Chondrocyte (in vitro differentiated cells): ENCODE measurements at places on chromosomes 6 and 20. TPM values are rescaled to one million over a fixed set of nuclear protein-coding genes. Genes with fewer than 3 reads are reported as not detected.

C6orf163 gene
- total RNA-seq: 1.2 to 3.3 TPM (median 1.7 TPM) in 3 replicates

TBXT gene
- not detected in 3 replicates for total RNA-seq

C6orf118 gene
- not detected in 3 replicates for total RNA-seq

TMEM170B gene
- 3.6 to 5.1 TPM (median 3.9 TPM) in 3 replicates for total RNA-seq

PRPH2 gene
- total RNA-seq: not detected in 3 replicates

BPI gene
- 0.55 to 0.74 TPM (median 0.68 TPM) in 3 replicates for total RNA-seq

STMN3 gene
- 7.8 to 15.0 TPM (median 7.8 TPM) in 3 replicates for total RNA-seq

SCUBE3 gene
- total RNA-seq: 32.7 to 96.6 TPM (median 93.0 TPM) in 3 replicates

EDEM2 gene
- total RNA-seq: 21.0 to 25.5 TPM (median 22.4 TPM) in 3 replicates

STMND1 gene
- not detected in 3 replicates for total RNA-seq

IL17A gene
- total RNA-seq: not detected in 3 replicates

FOXA2 gene
- total RNA-seq: not detected in 3 replicates
